Hematopoietic multipotent progenitor cell treated with erythropoietin and hydrocortisone succinate and interleukin-3 and kit ligand, for 4 days (in vitro differentiated cells): ENCODE measurements at places on chromosomes 3 and 15.

DNA sequence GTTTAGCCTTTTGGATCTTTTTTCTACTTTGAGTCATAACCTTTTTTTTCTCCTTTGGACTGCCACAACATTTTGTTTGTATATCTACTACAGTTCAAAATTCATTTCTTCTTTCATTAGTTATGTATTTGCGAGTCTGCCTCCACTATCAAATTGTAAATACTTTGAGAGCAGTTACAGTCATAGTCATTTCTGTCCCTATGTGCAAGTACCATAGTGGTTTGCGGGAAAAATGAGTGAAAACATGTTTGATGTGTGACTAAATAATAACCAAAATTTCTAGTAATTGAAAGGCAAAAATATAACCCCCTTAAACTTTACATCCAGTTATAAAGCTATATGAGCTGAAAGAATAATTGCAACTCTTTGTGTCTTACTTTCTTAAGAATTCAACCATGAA, 45.8 kb upstream of the CCDC50 start:
- DNase-seq, result no peak

DNA sequence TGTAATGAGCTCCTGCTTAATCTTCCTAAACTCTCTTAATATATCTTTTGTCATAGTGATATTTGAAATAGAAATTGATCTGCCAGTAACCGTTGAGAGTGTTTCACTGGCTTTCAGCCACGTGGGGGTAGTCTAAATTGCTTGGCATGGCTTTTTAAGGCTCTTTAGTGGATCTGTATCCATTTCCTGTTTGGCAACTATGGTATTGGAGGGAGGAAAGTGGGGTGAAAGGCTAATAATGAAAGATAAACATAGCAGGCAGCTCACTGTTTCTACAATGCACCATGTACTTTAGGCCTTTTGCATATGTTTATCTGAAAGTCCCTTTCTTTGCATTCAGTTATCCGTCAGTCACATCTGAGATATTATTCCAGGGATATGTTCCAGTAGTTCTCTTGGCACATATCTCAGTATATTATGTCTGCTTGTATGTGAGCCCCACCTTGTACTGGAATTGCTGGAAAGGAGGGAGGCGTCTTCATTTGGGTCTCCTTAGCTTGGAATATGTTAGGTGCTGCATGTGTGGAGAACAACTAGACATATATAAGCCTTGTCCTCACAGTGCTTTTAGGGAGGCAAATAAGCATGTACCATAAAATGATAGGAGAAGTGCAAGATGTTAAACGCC, 10.8 kb downstream of the TOPAZ1 start:
- no peak for DNase-seq

DNA sequence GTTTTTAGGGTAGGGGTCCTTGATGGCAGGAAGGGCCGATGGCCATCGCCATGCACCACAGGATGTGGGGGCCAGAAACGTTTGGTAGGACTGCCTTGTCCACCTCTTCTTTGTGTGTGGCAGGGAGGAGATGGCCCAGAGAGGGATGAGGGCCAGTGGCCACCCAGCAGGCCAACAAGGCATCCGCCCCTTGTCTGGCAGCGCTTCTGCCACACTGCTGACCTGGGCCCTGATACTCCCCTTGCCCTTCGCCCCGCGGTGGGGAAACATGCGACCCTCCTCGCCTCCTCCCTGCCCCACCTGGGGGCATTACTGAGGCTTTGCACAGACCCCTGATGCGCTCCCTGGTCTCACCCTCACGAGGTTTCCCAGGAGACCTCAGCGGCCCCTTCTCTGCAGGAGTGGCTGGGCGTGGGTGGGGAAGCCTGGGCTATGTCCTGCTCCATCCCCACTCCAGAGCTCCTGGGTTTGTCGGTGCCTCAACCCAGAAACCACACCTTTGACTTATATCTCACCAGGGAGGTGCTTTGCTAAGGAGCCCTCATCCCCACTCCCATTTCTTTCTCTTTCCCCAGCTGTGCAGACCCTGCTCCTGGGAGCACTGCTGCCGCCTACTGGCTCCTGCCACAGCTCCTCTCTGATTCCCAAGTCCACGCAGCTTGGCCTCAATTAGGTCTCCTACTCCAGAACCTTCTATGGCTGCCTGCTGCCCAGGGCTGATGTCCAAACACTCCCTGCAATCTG, 38.7 kb downstream of the FEM1B start:
- no peak for DNase-seq

GRCh38 chr15:60839510-60840211, 360.7 kb upstream of the ICE2 start:
- peak; percentile 8 for DNase-seq

- DNase-seq, result no peak
Measured at GRCh38 chr3:54983266-54984099, 55.6 kb upstream of the LRTM1 start.

DNA sequence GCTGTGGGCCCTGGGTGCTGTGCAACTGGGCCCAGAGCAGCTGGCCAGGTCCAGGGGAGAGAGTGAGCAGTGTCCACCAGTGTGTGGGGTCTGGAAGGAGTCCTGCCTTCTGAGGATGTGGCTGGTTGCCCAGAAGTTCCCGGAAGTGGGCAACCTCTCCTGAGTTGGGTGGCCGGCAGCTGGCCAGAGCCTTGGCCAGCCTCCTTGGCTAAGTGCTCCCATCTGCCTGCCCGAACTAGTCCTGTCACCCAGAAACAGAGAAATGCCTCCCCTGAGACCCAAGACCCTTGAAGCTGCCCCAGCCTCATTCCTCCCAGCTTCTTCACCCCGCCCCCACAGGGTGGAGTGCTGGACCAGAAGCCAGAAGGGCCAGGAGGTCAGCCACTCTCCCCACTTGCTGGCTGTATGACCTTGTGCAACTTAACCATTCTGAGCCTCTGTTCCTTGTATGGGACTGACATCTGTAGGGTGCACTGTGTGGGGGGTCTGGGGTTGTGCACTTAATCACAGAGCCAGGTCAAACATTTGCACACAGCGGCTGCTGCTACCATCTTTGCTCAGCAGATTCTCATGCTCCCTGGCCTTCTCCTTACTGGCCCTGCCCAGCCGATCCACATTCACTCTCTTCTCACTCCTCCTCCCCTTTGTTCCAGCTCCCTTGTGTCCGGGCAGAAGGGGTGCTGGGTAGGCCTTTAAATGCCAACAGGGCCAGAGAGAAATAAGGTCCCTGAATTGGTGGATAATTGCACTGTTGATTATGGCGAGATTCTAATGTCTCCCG, 7.5 kb upstream of the ALAS1 start:
- DNase-seq, result no peak
